ENCODE measurements at places on chromosomes 12 and 14.
A peak's percentile ranks its signal among the peaks of the same experiment; 100 is the strongest.

GRCh38 chr14:66495218-66496098 lies 9.3 kb downstream of the CCDC196 start:
- DNase-seq: peak; percentile 11

DNA sequence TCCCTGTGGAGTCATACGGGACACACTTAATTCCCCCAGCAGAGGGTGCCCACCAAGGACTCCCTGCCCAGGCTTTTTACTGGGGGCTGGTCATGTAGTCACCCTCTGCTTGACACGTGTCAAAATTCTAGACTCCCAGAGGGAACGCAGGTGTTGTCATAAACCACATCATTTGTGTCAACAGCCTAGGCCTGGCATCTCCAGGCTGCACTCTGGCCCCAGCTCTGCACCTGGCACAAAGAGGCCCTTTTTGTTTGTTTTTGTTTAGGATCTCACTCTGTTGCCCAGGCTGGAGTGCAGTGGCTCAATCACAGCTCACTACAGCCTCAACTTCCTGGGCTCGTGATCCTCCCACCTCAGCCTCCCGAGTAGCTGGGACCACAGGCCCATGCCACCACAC lies 21.1 kb downstream of the BRI3BP start:
- no peak for DNase-seq

GRCh38 chr14:36503771-36504741 lies 16.0 kb downstream of the NKX2-1 start:
- no peak for DNase-seq

DNA sequence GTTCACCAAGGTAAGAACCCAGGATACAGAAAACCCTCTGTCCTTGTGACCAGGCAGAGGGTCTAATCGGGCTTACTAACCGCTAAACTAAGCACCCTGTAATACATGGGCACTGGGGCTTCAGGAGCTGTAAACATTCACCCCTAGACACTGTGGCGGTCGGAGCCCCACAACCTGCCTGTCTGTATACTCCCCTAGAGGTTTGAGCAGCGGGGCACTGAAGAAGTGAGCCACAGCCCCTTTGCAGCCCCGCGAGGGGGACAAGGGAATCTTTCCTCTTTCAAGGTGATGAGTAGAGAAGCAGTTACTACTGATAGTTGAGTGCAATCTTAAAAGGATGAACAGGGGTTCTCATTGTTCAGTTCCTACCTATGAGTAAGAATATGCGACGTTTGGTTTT lies 397.2 kb downstream of the AEBP2 start:
- DNase-seq: no peak

GRCh38 chr14:86574051-86574777 lies 1044.3 kb downstream of the FLRT2 start:
- DNase-seq: no peak

- no peak for DNase-seq
These were observed 49.4 kb downstream of the LRRC9 start for GRCh38 chr14:59969319-59969718.

DNA sequence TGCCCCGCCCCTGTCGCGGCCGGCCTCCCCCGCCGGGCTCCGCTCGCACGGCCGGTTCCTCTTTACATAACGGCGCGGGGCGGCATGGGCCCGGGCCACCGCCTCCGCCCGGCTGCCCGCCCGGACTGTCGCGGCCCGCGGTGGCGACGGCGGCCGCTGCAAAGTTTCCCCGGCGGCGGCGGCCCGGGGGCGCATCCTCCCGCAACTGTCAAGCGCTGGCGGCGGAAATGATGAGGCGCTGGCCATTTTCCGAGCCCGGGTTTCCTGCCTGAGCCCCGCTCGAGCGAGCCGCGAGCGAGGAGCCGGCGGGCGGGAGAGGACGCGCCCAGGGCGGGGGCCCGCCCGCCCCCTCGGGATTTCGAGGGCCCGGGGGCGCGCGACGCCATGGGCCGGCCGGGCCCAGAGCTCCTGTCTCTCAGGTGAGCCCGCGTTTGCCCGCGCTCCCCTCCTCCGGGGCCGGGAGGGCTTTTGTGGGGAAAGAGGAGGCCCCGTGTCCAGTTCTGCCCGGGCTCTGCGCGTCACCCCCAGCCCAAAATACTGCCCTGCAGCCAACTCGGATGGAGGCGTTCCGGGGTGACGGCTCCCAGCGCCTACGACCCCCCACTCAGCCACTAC lies at the start of gene SH2B3:
SH2B3 (plus strand) TSS at position 65 of the 615 bp plus-strand sequence. CDS start 12,223 bp downstream, outside the sequence.
- no peak for DNase-seq
